ENCODE measurements at places on chromosomes 6 and 20.
A peak's percentile ranks its signal among the peaks of the same experiment; 100 is the strongest.

- no peak for DNase-seq
Observed at GRCh38 chr20:2387580-2387979, 6.9 kb downstream of the TGM6 start.

DNA sequence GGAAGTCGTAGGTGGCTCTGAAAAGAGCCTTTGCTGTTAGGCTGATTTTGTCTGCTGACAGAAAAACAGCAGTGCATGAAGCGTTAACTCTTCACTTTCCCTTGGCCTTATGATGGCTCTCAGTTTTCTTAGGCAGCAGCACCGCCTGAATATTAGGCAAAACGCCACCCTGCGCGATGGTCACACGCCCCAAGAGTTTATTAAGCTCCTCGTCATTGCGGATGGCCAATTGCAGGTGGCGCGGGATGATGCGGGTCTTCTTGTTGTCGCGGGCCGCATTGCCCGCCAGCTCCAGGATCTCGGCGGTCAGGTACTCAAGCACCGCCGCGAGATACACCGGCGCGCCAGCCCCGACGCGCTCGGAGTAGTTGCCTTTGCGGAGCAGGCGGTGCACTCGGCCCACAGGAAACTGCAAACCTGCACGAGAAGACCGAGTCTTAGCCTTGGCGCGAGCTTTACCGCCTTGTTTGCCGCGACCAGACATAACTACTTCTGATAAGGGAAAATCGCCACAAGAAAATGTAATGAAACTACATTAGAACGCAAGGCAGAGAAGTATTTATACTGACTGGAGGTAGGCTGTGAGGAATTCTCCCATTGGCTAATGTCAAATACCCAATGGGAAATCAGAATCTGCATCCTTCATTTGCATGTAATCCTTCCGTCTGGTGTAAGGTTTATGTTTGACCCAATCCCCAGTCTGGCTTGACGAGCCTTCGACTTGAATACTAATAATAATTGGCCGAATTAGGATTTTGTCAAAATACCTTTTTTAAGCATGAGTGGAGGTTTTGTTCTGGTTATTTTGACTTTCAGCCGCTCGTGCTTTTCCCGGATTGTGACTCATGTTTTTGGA lies 53.9 kb upstream of the HFE start:
- no peak for DNase-seq

DNA sequence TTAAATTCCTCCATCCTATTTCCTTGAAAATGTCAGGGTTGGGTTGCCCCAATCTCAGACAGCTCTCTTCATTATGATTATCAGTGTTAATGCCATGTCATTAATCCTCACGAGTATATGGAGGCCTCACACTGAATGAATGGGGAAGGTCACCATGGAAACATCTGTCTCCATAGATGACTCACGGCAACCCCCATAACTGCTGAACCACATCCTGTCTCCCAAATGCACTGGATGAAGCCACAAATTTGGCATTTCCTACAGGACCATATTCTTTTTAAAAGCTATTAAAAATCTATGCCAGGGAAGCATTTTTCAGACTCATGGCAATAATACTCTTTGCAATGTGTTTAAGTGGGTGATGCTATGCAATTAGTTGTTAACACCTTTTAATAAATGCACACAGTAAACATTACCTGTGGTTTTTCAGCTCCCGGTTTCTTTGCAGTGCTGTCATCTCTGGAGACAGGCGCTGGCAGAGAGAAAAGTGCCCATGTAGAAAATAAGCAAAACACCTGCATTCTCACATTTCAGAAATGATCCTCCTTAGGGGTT lies 80.1 kb upstream of the PTPRK start:
- DNase-seq = no peak

- DNase-seq = no peak
Observed at GRCh38 chr20:6579417-6579816, 188.1 kb upstream of the BMP2 start.

GRCh38 chr20:6735942-6736845 lies 31.3 kb upstream of the BMP2 start:
- no peak for DNase-seq

DNA sequence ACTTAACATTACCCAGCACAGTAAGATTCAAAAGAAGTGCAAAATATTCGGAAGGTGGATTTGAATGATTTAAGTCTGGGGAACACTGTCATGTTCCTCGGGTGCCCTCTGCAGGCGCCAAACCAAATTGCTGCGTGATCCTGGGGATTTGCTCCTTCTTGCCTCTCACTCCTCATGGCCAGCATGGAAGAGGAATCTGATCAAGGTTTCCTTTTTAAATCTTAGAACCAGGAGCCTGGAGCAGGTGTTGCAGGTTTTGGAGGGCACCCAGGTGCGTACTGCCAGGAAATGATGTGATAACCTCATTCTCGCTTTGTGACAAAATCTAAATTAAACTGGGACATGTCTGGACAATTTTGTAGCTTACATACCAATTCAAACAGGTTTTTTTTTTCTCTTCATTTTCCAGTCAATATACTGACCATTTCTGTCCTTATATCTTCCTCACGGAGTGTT lies 8.1 kb upstream of the PFDN4 start:
- peak; percentile 49 for DNase-seq

DNA sequence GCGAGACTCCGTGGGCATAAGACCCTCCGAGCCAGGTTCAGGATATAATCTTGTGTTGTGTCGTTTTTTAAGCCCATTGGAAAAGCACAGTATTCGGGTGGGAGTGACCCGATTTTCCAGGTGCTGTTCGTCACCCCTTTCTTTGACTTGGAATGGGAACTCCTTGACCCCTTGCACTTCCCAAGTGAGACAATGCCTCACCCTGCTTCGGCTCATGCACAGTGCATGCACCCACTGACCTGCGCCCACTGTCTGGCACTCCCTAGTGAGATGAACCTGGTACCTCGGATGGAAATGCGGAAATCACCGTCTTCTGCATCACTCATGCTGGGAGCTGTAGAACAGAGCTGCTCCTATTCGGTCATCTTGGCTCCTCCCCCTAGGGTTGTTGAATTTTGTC lies 307.7 kb upstream of the DEFB115 start:
- DNase-seq = no peak

DNA sequence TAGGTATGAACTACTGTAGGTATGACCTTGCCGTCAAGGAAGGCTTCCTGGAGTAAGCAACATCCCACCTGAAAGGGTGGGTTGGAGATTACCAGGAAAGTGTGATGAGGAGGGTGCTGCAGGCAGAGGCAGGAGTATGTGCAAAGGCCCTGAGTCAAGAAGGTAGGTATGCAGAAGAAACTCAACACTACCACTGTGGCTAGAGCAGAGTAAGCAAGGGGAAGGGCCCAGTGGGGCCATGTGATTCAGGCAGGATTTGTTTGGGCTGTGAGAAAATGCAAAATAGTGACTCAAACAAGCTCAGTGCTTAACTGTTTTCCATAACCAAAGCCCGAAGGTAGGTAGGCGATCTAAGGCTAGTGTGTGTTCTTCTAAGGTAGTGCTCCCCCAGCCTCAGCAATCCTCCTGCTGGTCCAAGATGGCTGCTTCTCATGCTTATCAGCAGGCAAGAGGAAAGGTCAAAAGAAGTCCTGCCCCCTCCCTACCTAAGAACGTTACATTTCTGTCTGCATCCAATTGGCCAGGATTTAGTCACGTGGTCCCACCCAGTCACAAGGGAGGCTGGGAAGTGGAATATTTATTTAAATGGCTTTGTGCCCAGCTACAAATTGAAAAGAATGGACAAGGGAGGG lies 36.2 kb upstream of the HMGA1 start:
- no peak for DNase-seq

DNA sequence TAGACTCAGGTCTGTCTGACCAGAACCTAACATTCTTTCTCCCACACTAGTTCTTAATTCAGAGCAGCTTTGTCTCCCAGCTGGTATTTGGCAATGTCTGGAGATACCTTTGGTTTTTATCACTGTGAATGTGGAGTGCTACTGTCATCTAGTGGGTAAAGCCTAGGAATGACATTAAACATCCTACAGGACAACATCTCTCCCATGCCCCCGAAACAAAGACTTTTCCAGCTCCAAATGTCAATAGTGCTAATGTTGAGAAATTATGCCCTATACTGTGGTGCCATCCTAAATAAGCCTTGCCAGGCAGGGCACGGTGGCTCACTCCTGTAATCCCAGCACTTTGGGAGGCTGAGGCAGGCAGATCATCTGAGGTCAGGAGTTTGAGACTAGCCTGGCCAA lies 4.2 kb upstream of the TTPAL start:
- no peak for DNase-seq

DNA sequence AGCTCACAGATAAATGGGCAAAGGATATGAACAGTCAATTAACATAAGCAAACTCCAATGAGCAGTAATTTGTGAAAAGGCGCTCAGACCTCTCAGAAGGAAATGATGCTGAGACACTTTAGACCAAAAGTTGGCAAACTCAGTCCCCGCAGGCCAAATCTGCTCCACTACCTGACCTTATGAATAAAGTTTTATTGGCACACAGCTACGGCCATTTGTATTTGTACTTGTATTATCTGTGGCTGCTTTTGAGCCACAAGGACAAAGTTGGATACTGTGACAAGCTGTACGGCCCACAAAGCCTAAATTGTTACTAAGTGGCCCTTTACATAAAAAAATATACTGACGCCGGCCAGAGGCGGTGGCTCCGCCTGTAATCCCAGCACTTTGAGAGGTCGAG lies 167.0 kb downstream of the PREX1 start:
- DNase-seq = no peak

DNA sequence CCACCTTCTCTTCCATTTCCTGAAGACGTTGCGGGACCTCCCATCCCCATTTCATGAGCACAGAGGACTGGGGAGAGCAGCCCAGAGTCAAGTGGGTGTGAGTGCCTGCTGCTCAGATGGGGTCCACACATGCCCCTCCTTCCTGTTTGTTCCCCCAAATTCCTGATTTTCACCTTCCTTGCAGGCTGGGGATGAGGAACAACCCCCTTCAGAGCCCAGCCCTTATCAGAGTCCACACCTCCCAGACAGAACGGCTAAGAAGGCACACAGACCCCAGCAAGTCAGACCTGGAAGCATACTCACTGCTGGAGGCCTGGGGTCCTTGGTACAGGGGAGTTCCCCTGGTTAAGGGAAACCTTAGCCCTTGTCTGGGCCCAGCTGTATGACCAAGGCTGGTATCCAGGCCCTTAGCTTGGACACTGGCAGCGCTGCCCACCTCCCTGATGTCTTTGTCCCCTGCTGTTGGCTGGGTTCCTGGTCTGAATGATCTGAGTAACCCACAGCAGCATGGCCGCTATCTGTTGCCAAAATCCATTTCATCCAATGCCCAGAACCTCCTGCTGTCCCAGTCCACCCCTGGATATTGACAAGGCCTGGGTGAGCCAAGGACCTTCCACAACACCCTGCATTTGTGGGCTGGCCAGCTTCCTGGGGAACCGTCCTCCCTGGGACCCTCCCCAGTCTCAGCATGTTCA lies 230.9 kb downstream of the SYNDIG1 start:
- DNase-seq = no peak

- DNase-seq = no peak
Observed at GRCh38 chr6:89693207-89693606, 54.7 kb upstream of the LYRM2 start.

DNA sequence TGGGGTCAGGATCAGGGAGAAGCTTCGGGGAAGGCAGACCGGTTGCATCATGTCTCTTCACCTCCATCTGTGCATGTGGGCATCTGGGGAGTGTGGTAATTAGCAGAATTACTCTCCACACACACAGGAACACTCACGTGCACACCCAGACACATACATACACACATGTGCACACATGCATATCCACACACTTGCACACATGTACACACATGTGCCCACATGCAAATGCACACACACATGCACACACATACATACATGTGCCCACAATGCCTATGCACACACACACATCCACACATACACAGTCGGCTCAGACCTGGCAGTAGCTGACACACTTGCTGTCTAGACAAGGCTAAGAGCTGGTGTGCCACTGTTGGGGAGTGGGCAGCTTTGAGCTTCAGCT lies 212.3 kb upstream of the PMEPA1 start:
- DNase-seq = no peak

- DNase-seq = no peak
Observed at GRCh38 chr6:140537834-140538705, 1163.6 kb upstream of the CITED2 start.

DNA sequence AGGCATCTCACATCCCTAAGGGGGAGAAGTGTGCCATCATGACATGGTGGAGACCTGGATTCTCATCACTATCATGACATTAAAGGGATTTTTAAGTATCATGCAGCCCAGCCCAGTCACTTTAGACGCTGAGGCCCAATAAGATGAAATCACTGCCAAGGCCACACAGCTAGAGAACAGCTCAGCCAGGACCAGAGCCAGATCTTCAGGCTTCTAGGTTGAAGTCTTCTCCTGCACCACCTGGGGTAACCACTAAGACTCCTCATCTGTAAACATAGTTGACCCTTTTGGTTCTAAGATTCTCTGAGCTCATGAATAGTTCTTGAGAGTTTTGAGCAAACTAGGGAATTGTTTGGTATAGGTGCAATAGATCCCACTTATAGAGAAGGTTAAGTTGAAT lies 125.1 kb downstream of the TCP11 start:
- no peak for DNase-seq

DNA sequence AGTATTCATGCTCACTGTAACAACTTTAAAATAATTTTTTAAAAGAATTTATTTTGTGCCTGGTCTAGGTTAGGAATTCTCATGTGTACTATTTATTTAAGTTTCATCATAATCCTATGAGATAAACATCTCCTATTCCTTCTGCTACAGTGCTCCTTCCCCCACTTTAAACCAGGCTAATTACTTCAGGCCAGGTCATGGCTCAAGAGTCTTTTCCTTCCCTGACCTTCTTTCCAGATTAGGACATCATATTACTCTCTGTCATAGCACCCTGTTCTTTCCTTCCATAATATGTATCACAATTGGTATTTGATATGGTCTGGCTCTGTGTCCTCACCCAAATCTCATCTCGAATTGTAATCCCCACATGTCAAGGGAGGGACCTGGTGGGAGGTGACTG lies 239.0 kb downstream of the BTBD9 start:
- DNase-seq = no peak

GRCh38 chr20:2756056-2756611 lies 44.3 kb downstream of the CPXM1 start:
- no peak for DNase-seq

- DNase-seq = no peak
Observed at GRCh38 chr6:54142889-54143519, 31.8 kb downstream of the MLIP start.

DNA sequence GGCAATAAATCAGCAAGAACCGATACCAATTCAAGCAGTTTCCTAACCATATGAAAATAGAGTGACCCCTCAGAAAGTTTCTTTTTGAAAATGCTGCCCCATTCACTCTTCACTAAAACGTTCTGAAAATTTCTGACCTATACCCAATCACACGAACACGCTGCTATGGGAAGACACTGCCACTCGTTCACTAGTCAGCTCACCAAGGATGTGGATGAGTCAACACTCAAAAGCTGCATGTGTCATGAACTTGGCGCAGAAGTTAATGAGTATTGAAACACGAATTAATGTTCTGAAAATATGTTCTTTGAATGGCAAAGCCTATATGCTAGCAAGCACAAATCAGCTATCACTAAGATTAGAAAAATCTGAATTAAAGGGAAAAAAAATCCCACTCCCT lies 84.2 kb downstream of the PREP start:
- DNase-seq = no peak

GRCh38 chr6:44111434-44112417 lies 15.5 kb downstream of the MRPL14 start:
- no peak for DNase-seq
